ENCODE measurements at places on chromosomes 2 and 18. TPM values are rescaled to one million over a fixed set of nuclear protein-coding genes. Genes with fewer than 3 reads are reported as not detected.

- H3K4me3 ChIP-seq: no peak overlapping the region
- H3K36me3 ChIP-seq: no peaks in the 10 kb centered on the region
- no peak overlapping the region for H3K27ac ChIP-seq
- H3K27me3 ChIP-seq: no peaks in the 10 kb centered on the region
- H3K4me1 ChIP-seq: no peaks in the 10 kb centered on the region
Measured at GRCh38 chr18:50611529-50611941, 51.6 kb downstream of the MAPK4 start.

DNA sequence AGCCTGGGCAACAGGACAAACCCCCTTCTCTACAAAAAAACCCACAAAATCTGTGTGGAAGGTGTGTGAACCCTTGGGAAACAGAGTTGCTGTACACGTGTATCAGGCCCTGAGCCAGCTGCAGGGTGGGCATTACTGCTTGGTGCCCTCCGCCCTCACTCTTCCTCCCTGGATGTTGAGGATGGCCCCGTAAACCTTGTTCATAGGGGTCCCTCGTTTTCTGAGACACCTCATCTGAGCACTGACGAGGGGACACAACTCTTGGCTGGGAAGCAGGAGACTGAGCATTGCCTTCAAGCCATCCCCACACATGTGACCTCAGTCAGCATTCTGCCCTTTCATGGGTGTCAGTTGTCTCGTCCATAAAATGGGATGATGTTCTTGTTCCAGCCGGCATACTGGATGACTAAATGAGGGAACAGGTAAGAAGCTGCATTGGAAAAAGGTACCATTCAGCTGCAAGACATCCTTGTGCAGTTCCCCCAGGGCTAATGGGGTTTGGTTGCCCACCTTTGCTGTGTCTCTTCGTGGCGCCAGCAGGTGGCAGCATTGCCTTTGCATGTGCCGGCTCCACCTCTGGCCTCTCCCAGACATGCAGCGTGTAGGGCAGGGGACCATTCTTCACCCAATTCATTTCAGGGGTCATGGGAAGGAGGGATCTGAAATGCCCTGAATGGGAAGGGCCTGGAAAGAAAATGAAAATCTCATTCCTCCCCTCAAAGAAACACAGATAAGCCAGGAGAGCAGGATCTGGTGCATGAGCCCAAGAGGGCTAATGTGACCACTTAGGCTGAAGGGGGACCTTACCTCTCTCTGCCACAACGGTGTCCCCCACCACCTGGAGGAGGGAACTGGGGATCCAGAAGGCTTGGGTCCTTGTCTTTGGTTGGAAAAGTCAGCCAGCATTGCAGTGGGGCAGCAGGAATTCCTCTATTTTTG is 36.4 kb upstream of the HAAO start:
- H3K27me3 ChIP-seq: peaks cover 12% of the 10 kb centered on the region
- H3K4me3 ChIP-seq: no peak overlapping the region
- H3K36me3 ChIP-seq: no peaks in the 10 kb centered on the region
- peak; percentile 43 for DNase-seq

DNA sequence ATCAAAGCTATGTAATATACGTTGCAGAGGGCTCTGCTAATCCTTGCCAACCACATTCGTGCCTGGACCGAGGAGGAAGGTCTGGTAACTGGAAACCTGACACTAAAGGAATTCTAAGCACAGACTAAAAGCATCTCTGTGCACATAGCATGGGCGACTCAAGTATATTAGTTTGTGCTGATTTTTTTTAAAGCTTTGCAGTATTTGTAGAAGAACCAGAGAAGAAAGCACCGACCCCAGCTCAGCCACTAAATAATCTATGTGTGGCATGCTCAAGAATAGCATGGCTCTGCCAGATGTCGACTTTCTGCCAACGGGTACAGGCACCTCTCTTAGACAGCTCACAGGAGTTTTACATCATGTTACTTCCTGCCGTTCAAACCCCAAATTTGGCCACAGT is 73.2 kb upstream of the NRP2 start:
- H3K36me3 ChIP-seq: no peaks in the 10 kb centered on the region
- no peak overlapping the region for H3K4me3 ChIP-seq
- H3K4me1 ChIP-seq: peaks cover 10% of the 10 kb centered on the region
- no peak for DNase-seq
- peaks cover 2% of the 10 kb centered on the region for H3K27me3 ChIP-seq
- no peak overlapping the region for H3K27ac ChIP-seq

Gene SLC30A3
- total RNA-seq: 0.26 TPM

Gene NFATC1
- total RNA-seq: 69.2 TPM

GRCh38 chr2:32958821-32959220 is 12.1 kb downstream of the LTBP1 start:
- no peak for DNase-seq
- no peak overlapping the region for H3K27ac ChIP-seq
- H3K4me1 ChIP-seq: no peaks in the 10 kb centered on the region
- H3K4me3 ChIP-seq: no peak overlapping the region
- no peaks in the 10 kb centered on the region for H3K27me3 ChIP-seq
- H3K36me3 ChIP-seq: no peaks in the 10 kb centered on the region

Gene PROKR1
- not detected for total RNA-seq

DNA sequence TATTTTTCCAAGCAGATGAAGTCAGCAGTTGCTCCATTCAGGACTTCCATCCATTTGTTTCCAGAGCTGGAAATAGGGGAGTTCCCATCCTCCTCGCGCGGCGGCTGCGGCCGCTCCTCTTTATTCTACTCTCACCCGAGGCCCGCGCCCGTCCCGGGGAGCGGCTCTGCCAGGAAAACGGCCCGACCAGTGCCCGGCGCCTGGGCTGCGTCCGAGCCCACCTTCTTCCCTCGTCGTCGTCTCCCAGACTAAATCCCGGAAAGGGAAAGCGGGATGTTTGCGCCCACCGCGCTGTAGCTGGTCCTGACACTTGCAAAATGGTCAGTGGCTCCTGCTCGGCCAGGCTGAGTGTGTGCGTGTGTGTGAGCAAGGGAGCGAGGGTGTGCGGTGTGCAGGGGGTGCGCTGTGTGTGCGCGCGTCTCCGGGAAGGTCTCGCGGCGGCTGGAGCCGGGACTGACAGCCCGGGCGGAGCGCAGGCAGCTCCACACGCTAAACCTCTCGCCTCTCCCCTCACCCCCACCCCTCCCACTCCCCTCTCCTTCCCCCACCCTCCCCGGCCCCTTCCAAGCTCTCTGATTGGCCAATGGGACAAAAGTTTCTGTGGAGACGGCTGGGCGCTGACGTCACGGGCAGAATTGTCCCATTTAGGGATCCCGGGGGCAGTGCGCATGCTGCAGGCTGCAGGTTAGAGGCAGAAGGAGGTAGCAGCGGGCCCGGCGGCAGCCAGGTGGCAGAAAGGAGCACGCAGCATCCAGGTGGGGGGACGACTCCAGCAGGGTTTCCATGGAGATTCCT is at the start of gene NOL4:
Gene NOL4 (minus strand): TSS at position 491 of the 795 bp plus-strand sequence. CDS start 1,660 bp downstream, outside the sequence.
- H3K4me3 ChIP-seq: no peak within 1 kb of the TSS
- H3K27me3 ChIP-seq: peaks cover 13% of the 10 kb centered on the region
- no peak within 1 kb of the TSS for H3K27ac ChIP-seq
- no peaks in the 10 kb centered on the region for H3K4me1 ChIP-seq
- no peaks in the 10 kb centered on the region for H3K36me3 ChIP-seq

GRCh38 chr18:3286159-3286558 is 24.2 kb downstream of the MYL12B start:
- H3K27ac ChIP-seq: no peak overlapping the region
- H3K4me3 ChIP-seq: no peak overlapping the region
- no peaks in the 10 kb centered on the region for H3K4me1 ChIP-seq
- no peak for DNase-seq

GRCh38 chr18:45787346-45787745 is 38.1 kb upstream of the SIGLEC15 start:
- H3K36me3 ChIP-seq: no peaks in the 10 kb centered on the region
- H3K27ac ChIP-seq: no peak overlapping the region
- no peak overlapping the region for H3K4me3 ChIP-seq
- H3K27me3 ChIP-seq: no peaks in the 10 kb centered on the region

- no peak overlapping the region for H3K27ac ChIP-seq
- H3K36me3 ChIP-seq: no peaks in the 10 kb centered on the region
- peak overlapping the region; percentile 40 for H3K4me3 ChIP-seq
Measured at GRCh38 chr2:64860276-64860885, 128.8 kb upstream of the SLC1A4 start.

Gene IL1F10
- not detected for total RNA-seq

- no peak overlapping the region for H3K4me3 ChIP-seq
- DNase-seq: no peak
- H3K27me3 ChIP-seq: no peaks in the 10 kb centered on the region
- no peak overlapping the region for H3K27ac ChIP-seq
- no peaks in the 10 kb centered on the region for H3K36me3 ChIP-seq
- no peaks in the 10 kb centered on the region for H3K4me1 ChIP-seq
Measured at GRCh38 chr2:149877074-149877473, 289.5 kb upstream of the MMADHC start.

DNA sequence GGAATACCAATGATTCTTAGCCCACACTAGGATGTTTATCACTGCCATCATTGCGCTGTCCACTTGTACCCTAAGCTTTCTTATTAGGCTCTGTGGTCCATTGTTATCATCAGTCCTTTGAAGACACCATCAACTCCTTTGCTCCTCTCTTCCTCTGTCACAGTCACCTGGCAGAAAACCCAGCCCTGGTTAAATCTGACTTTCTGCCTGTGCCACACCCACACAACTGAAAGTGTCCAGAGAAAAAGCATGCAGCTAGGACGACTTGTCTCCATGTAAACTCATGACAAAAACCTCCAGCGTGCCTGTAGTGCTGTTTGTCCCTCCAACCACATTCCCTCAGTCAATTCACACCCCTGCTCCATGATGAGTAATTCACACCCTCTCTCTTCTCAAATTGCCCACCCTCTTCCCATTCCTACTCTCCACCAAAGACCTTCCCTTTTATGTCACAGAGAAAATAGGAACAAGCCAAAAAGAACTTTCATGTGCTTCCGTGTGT is 297.4 kb upstream of the MGAT5 start:
- no peak for DNase-seq
- H3K27me3 ChIP-seq: no peaks in the 10 kb centered on the region
- H3K4me3 ChIP-seq: no peak overlapping the region
- no peak overlapping the region for H3K27ac ChIP-seq
- no peaks in the 10 kb centered on the region for H3K36me3 ChIP-seq
